ENCODE measurements at places on chromosomes 13 and 19. TPM values are rescaled to one million over a fixed set of nuclear protein-coding genes. Genes with fewer than 3 reads are reported as not detected.

DNA sequence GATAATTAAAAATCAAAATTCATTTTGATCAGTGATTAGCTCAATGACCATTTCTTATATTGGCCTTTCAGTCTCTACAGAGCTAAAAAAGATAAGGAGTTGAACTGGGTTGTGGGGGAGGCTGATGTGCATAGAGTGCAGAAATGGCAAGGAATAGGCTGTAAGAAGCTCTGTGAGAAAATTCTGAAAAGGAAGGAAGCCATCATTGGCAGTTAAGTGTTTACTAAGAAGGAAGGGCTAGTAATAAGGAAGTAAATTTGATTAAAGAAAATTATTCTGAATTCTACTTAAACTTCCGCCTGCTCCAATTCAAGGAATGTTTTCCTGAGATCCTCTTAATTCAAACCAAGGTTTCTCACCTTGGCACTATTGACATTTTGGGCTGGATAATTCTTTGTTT is 187.5 kb downstream of the MZT1 start:
- no peak for DNase-seq

Gene KLK15
- not detected for total RNA-seq

DNA sequence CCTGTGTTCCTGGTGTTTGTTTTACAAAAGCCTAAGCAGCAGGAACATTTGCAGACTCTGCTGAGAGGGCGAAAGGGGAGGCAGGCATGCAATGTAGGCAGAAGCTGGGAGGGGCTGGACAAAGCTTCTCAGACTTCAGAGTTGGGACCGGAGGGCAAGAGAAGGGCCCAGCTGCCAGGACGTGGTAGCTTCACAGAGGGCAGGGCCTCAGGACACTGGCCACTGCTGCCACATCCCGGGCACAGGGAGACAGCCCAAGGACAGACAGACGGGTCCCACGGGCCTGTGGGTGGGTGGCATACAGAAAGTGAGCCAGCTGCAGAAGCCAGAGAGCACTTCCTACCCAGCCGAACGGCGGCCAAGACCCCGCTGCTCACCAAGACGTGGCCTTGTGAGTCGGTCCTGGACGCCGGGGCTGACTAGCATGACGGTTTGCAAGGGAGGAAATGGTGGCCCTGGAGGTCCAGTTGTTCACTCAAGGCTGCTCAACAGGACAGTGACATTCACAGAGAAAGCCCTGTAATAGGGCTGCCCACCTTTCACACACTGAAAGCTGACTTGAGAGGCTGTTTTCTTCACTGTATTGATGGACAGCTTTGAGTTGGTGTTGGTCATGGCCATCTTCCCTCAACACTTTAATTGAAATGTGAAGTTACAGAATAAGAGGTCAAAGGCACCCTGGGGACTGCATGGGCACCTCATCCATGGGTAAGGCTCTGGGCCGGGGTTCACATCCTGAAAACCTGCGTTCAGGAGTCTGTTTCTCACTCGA is 23.7 kb upstream of the TFDP1 start:
- DNase-seq: no peak

- no peak for DNase-seq
Measured at GRCh38 chr19:19775891-19776205, 42.9 kb upstream of the ZNF14 start.

DNA sequence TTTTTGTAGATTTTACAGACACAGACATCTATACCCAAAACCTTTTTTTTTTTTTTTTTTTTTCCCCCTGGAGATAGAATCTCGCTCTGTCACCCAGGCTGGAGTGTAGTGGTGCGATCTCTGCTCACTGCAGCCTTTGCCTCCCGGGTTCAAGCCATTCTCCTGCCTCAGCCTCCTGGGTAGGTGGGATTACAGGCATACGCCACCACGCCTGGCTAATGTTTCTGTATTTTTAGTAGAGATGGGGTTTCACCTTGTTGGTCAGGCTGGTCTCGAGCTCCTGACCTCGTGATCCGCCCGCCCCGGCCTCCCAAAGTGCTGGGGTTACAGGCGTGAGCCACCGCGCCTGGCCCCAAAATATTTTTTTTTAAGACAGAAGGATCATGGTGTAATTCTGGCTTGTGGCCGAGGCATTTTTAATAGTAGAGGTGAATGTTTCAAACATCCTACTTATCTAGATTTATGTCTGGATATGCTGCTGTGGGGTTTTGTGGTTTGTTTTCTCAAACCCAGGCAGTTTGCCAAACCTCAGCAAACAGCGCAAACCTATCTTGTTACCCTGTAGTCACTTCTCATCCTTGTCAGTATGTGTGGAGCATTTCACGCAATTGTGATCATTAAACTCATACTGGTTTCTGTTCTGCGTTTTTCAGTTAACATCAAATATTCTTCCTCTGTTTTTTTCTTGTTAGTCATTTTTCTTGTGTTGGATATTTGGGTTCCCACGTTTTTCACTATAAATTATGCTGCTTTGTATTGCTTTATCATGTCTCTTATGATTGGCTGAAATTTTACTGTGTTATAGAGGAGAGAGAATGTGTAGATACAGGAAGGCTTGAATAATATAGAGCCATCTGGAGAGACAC is 36.2 kb upstream of the GARRE1 start:
- peak; percentile 85 for DNase-seq

- no peak for DNase-seq
Measured at GRCh38 chr13:103515410-103515809, 449.2 kb upstream of the SLC10A2 start.

DNA sequence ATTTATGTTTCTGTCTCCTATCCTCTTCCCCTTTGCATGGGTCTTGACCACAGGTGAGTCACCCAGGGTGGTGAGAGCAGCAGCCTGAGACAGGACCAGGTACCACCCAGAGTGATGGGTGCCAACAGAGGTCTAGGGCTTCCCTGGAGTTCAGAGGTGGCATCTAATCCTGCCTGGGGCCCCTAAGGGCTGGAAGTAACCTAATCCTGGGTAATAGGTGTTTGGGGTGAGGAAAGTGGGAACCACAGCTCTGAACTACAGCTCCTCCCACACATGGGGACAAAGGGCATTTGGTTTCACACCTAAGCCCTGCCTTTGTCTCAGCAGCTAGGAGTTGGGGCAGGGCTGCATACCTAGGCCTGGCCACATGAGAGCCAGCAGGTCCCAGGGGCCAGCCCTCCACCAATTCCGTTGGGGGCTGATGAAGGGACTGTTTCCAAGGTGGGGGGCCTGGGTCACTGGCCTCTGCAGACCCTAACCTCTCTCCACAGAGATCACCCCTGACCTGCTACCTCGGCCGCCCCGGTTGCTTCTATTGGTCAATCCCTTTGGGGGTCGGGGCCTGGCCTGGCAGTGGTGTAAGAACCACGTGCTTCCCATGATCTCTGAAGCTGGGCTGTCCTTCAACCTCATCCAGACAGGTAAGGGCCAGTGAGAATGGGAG is 8.0 kb downstream of the SPHK2 start:
- peak; percentile 54 for DNase-seq

- no peak for DNase-seq
Measured at GRCh38 chr13:23668562-23668961, 98.3 kb downstream of the TNFRSF19 start.

Gene SCN1B
- 1.6 TPM for total RNA-seq

DNA sequence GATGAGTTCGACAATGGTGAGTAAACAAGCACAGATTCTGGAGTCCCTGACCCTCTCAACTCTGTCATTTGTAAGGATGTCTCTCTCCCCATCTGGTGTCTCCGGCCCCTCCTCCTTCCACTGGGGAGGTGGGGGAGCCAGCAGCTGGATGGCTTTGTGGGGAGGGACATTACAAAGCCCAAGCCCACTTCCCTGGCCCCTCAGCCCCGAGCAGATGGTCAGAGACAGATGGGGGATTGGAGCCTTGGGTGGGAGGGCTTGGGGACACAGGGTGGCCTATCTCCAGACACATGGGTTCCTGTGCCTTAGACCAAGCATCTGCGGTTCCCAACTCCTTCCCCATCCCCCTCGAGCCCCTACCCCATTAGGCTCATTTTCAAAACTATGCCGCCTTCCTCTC is 2.5 kb downstream of the TIMM50 start:
- DNase-seq: no peak

Gene ZNF99
- not detected for total RNA-seq

DNA sequence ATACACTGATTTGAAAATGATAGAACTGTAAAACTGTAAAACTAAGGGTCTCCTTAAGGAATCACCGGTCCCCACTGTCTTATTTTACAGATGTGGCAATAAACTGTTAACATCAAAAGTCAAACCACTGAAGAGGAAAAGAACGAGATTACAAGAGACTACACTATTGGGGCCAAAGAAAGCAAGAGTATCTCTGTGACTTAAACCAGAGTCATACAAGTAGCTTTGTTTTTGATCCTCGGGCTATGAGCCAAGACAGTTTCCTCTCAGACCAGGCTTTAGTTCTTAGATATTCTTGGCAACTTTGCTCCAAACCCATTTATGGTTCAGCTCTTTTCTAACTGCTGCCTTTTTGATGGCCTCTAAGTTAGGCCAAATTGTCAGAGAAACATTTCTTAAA is 113.8 kb downstream of the TBC1D4 start:
- no peak for DNase-seq

DNA sequence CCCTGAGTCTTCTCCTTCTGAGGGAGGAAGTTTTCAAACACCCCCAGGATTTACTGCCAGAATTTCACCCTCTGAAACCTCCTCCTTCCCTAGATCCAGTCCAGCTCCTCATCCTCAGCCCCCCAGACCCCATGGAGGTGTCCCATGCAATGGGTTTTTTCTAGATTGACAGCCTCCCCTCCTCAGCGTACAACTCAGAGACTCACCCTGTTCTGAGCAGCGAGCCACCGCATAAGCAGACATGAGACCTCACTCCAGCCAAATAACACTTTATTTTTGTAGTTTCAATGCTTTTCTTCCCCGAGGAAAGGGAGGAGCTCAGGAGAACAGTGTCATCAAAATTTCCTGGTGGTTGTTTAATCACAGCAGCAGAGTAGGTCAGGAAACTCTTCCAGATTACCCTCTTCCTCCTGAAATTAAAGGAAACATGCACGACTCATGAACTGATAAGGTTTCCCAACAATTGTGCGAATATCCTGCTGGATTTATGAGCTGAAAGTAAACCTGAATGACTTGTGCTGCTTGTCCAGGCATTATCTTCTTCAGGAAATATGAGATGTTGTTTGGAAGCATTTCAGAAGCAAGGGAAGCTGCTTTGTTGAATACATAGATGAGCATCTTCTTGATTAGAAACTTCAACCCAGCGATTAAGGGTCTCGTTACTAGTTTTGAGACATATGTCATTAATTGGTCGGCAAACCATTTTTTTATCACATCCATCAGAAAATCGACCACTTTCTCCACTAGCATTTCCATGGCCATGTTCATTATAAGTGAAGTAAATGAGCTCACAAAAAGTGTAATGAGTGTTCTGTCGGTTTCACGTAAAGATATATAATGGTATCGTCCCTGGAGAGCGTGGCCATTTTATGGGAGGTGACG is 36.2 kb downstream of the ERICH4 start:
- DNase-seq: no peak

- peak; percentile 97 for DNase-seq
Measured at GRCh38 chr19:5827891-5828660, 11.4 kb downstream of the FUT6 start.

Gene PRTN3
- not detected for total RNA-seq

GRCh38 chr19:18501832-18502231 is 20.0 kb downstream of the ELL start:
- no peak for DNase-seq

Gene OR7D2
- not detected for total RNA-seq

DNA sequence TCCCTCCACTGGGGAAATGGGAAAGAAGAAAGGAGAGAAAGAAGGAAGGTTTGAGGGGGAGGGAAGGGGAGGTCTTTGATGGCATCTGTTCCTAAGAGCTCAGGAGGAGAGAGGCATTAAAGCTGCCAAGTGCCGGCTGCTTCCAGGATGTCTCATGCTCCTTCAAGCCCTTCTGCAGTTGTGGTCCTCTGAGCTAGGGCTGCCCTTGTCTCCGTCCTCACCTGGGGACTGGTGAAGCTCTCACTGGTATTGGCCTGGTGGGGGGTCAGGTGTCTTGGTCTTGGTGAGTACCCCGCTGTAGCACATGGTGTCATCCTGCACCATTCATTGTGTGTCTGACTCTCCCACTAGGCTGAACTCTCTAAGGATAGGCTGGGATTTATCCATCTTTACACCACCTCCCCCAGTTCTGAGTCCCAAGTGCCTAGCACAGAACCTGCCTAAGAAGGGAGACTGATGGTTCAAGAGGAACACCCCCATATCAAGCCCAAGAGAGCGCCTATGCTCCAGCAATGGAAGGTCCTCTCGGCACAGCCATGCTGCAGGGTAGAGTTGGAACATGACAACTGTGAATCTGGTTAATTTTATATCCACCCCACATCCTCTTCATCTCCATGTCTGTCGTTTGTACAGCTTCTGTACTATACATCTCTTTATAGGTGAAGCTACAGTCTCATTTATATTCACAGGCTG is 83.7 kb downstream of the AKAP11 start:
- DNase-seq: peak; percentile 31

DNA sequence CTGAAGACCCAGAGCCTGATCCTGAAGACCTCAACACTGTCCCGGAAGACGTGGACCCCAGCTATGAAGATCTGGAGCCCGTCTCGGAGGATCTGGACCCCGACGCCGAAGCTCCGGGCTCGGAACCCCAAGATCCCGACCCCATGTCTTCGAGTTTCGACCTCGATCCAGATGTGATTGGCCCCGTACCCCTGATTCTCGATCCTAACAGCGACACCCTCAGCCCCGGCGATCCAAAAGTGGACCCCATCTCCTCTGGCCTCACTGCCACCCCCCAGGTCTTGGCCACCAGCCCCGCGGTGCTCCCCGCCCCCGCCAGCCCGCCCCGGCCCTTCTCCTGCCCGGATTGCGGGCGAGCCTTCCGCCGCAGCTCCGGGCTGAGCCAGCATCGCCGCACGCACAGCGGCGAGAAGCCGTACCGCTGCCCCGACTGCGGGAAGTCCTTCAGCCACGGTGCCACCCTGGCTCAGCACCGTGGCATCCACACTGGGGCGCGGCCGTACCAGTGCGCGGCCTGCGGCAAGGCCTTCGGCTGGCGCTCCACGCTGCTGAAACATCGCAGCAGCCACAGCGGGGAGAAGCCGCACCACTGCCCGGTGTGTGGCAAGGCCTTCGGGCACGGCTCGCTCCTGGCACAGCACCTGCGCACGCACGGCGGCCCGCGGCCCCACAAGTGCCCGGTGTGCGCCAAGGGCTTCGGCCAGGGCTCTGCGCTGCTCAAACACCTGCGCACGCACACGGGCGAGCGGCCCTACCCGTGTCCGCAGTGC is 2.9 kb upstream of the MCOLN1 start:
- no peak for DNase-seq

DNA sequence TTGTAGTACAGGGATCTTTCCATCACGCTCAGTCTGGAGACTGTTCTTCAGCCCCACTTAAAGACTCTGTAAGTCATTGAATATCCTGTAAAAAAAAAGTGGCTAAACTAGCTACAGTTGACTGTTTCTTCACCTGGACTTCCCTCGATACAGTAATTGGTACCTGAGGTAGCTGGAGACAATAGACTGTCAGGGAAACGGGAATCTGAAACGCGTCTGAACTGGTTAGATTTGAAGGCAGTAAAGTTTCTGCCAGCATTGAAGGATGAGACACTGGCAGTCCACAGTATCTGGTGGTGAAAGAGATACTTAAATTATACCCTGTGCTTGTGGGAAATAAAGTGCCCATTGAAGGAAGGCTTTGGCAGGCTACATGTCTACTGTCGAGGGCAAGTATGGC is 550.5 kb downstream of the IRS2 start:
- no peak for DNase-seq

- no peak for DNase-seq
Measured at GRCh38 chr13:63209330-63210017, 1793.8 kb upstream of the PCDH20 start.

GRCh38 chr13:51451134-51451466 is 1.7 kb downstream of the INTS6 start:
- DNase-seq: no peak

Measured in activated CD4-positive, alpha-beta memory T cell treated with anti-CD3 and anti-CD28 coated beads for 36 hours (primary cell).